NCI-H2081 treated with DMSO at 0.1 percent for 48 hours (cell line): ENCODE measurements at places on chromosomes 12 and 14.

GRCh38 chr12:22657538-22657937 is 32.6 kb downstream of the ETNK1 start:
- no peak for DNase-seq

GRCh38 chr12:72264548-72265175 is 7.5 kb upstream of the TRHDE start:
- no peak for DNase-seq

DNA sequence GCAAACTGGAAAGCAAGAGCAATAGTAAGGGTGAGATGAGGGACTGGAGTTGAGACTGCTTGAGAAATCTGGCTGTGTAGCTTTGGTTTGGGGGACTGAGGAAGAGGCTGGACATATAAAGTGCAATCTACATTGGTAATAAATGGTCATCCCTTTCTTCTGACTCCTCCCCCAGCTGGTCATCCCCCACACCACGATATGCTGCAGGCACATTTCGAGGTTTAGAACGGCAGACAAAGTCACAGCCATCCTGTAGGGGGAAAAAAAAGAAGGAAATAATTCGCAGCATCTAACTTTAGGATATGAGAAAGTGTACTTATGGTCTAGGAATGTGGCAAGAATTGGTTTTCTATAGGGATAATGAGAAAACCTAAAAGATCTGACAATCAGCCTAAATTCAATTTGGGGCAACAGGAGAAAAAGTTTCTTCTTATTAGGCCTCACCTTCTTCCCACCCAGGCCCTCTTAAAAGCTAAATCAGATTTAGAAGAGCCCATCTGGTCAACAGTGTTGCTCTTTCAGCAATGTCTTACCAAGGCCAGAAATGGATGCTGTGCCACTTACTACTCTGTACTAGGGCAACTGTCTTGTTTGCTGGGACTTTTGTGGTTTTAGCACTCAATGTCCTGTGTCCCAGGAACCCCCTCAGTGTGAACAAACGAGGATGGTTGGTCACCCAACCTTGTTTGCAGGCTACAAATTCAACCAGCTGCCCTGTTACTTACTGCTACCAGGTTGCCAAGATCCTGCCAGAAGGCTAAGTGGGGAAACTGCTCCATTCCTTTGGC is 7.6 kb downstream of the M6PR start:
- no peak for DNase-seq

GRCh38 chr14:101775826-101776225 is 14.3 kb downstream of the PPP2R5C start:
- DNase-seq: no peak
